Retinal pigment epithelial cell (primary cell): ENCODE measurements at places on chromosomes 6 and 20.
A peak's percentile ranks its signal among the peaks of the same experiment; 100 is the strongest.

DNA sequence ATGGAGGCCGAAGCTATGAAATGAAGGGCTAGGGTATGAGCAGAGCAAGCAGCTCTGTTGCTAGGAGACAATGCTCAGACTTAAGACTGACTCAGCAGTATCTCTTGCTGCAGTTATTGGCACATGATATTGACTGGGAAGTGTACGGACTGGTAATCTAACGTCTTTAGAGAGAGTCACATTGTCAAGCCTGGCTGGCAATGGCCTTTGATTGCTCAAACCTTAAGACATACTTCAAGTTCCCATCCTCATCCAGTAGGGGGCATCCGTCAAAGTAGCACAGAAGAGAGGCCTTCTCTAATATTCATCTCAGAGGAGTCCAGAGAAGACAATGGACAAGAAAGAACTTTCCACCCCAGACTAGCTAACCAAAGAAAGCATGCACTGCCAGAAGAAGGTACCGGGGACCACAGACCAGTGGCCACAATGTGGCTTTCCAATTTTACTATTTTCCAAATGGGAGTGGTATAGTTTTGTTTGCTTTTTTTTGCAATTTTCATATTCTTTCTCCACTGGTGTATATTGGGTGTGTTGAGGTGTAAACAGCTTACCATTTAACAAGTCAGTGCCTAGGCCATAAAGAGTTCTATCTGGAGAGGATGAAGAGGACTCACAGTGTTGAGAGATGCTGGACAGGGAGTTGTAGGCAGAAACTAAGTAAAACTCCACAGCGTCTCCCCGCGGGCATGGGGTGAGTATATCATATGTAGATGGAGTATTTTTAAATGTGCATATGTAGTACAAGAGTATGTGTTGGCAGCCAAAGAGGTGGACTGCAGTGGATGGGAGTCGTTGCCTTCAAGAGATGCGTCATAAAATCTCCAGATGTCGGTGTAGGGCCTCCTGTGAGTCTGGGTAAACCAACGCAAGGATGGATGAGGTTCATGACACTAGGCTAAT lies 36.7 kb downstream of the LRFN2 start:
- DNase-seq = peak; percentile 6

- DNase-seq = no peak
These were observed 46.2 kb downstream of the SLC22A1 start for GRCh38 chr6:160167604-160168399.

- DNase-seq = no peak
These were observed at the start of gene LAMP5 for GRCh38 chr20:9514461-9515213. LAMP5 (plus strand) TSS chr20:9514590; CDS start chr20:9514853, 263 bp downstream.

DNA sequence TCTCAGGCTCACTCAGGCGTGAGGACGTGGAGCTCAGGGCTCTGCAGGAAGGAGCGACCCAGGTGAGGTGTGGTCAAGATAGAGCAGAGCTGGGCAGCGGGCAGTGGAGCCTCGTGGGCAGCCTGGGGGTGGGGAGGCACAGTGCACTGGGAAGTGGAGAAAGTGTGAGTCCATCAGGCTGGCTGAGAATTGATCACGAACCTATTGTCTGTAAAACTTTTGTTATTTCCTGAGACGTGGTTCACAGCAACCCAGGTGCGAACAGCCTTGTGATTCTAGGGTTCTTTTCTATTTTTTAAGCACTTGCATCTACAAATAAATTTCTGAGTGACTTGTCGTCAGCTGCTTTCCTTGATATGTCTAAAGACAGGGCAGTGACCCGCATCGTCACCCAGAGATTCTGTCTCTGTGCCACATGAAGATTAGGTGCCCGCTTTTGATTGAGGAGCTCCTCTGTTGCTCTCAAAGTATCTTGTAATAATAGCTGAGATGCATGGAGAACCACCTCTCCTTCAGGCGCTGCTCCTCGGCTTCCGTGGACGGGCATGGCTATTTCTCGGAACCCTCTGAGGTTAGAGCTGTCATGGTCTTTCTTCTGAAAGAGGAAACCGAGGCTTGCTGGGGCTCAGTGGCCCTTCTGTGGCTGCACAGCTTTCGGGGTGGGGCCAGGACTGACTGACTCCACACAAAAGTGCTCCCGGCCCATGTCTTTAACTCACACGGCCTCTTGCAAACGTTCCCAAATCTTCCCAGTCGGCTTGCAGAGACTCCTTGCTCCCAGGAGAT lies 662 bp upstream of the CCR6 start:
- DNase-seq = no peak

- no peak for DNase-seq
These were observed 656 bp downstream of the RTEL1 start for GRCh38 chr20:63658749-63659187.

DNA sequence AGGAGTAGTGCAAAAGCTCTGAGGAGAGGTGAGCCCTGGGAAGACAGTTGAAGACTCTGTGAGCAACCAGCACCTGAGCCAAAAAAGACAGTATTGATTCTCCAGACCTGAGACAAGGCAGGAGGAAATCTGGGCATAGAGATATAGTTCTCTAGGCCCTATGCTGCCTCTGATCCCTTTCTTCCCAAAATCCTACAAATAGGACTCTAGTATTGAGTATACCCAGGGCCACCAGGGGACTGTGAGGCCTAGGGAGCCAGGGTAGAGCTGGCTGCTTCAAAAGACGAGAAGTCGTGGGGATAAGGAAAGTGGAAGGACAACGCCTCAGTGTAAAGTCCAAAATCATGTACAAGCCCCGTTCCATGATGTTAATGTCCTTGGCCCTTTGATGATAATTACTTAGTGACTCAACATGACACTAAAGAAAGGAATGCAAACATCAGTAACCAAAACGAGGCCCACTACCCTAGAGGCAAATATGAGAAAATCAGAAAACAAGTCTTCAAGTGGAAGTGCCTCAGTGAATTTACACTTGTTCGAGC lies 197.3 kb upstream of the PROKR2 start:
- DNase-seq = no peak

DNA sequence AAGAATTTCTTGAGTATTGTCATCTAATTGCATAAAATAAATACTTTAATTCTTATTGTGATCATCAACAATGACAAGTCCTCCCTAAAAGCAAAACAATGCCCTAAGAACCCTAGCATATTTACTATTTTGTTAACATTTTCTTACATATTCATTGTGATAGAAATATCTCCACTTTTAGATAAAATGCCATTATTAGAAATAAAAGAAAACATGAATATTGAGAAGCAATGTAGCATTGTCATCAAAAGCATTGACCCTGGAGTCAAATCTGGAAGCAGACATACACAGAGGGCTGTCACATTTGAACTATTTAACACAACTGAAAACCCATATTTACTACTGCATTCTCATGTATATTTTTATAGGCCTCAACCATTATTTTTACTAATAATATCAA lies 257.7 kb downstream of the SYNE1 start:
- no peak for DNase-seq

- DNase-seq = no peak
These were observed 409.8 kb upstream of the CITED2 start for GRCh38 chr6:139784222-139784769.

DNA sequence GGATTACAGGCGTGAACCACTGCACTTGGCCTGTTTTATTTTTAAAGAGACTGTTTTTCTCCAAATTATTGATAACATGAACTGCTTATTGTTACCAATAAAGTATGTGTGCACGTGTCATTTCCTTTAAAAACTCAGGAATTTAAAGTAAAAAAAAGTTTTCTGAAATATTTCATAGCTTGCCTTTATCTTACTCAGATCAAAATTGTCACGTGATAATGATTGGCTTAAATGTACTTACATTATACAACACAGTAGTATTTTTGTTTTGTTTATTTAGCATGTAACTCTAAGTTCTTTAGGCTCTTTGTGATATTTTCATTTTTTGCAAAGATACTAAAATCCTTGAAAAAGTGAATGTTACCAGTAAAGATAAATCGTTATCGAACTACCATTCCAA lies 174.1 kb downstream of the ZFAND3 start:
- DNase-seq = no peak

DNA sequence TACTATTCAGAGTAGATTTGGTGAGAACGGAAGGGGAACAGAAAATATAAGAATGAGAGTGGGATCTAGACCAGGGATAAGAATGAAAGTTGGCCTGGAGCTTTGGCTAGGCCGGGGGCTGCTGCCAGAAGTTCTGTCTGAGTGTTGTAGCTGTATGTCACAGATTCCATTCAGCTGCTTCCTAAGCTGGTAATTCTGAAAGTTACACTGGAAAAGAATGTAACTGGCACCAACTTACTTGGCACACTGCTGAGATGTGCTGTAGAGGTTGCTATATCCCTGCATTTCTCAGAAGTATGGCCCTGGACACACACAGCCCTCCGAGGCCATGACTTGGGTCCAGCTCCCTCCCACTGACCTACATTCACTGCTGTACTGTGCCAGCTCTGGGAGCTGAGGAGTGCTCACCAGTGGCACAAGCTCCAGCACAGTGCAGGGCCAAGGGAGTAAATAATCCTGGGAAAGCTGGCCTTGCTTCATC lies 25.8 kb upstream of the TMEM217 start:
- DNase-seq = peak; percentile 9

DNA sequence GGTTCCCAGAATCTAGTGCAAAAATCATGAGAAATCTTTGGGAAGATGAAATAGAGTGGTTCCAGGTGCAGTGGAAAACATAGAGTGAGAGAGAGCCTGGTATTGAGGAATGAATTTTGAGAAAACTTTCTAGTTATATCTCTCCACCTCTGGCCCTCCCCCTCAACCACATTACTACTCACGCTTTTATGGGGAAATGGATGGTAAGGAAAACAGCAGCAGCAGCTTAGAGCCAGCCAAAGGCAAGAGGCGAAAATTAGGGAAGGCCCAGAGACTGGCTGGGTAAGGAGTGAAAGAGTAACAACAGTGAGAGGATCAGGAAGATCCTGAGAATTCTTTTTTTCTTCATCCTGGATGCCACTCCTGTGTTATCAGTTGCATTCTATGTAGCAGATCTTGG lies 187.9 kb upstream of the ECI2 start:
- DNase-seq = no peak

GRCh38 chr6:63572747-63573075 lies 431 bp downstream of the LOC128125822 start:
- DNase-seq = no peak

GRCh38 chr6:139628270-139628669 lies 253.8 kb upstream of the CITED2 start:
- no peak for DNase-seq

GRCh38 chr20:14337400-14338171 lies at the start of gene FLRT3:
FLRT3 (minus strand) TSS chr20:14337612; CDS start chr20:14327506, 10,106 bp downstream.
- peak; percentile 97 for DNase-seq

DNA sequence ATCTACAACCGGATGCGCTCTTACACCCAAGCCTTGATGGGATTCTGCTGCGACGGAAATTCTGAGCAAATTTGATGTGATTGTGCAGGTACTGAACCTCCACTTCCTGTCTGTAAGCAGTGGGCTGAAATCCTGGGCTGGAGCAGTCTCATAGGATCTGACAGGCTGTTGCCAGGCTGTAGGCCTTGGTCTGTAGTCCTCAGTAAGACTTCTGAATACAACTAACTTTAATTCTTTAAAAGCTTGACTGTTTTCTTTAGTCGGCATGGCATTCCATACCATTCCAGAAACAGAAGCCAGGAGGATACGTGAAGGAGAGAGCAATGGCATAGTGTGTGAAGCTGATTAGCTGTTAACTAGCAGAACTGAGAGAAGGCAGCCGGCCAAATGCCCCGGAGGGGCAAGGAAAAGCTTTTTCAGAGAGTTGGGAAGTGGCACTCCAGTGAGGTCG lies 68.3 kb downstream of the ADTRP start:
- DNase-seq = peak; percentile 68

- no peak for DNase-seq
These were observed 5.1 kb downstream of the C6orf132 start for GRCh38 chr6:42137194-42137753.

- DNase-seq = no peak
These were observed 508.3 kb upstream of the SOX4 start for GRCh38 chr6:21085211-21085610.

GRCh38 chr20:48737434-48738093 lies 90.2 kb downstream of the PREX1 start:
- DNase-seq = no peak

DNA sequence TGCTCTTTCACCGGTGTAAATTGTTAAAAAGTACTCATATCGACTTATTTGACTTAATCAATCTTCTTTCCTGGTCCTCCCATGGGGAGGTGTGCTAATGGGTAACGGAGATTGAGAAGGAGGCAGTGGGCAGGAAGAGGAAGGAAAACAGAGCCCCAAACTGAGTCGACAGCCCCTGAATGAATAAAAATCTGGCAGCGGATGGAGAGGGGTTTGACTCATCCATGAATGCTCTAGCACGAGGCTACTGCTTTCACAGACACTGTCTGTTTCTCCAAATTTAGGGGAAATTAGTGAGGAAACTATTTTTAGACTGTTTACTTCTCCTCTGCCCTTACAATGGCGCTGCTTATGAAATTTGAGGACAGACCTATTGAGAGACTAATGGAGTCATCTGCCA lies 142.2 kb upstream of the ATXN1 start:
- DNase-seq = no peak

DNA sequence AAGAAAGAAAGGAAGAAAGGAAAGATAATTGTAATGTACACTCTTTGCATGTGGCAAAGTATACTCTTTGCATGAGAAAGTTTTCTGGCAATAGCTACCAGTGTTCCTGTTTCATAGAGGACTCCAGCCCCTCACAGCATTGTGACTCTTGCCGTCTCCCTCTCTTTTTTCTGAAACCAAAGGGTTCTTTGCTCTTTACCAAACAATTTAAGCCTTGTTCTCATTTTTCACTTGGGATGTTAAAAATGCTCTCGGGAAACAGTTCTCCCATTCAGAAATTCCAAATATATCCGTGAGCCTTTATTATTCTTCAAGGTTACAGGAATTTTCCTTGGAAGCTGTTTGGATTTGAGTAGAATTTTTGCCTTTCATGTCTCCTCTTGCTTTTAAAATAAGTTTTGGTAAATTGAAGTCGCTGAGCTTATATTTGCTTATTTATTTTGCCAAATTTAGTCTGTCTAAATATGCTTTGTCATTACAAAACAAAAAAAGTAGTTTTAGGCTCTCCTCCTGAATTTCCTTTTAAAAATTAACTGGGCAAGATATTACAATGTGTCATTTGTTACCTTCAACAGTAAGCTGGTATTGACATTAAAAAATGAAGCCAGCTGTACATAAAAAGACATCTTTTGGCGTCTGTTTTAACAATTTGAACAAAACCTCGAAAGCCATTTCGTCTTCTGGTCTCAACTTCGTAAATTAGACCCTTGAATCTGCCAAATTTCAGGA lies 103.8 kb upstream of the ARMC2 start:
- DNase-seq = no peak

- DNase-seq = no peak
These were observed 281.0 kb downstream of the CDC5L start for GRCh38 chr6:44668391-44668930.
